ENCODE measurements at places on chromosomes 3 and 15.

- no peak for DNase-seq
Measured at GRCh38 chr3:148457886-148458285, 239.8 kb upstream of the AGTR1 start.

DNA sequence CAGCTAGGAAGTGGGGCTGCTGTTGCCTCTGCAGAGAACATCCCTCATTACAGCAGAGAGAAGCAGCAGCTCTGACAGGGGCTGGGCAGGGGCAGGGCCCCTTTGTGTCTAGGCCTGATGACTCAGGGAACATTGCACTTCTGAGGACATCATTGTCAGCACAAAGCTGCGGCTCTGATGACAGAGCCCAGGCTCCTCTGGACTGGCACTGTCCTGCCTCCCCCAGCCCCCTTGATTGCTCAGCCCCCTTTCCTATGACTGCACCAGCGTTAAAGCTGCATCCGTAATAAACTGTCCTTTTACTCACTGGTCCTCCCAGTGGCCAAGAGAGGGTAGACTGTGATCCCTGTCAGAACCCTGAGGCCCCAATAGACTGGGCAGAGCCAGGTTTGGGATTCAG lies 18.3 kb downstream of the TRH start:
- no peak for DNase-seq

GRCh38 chr15:41941644-41942415 lies 30.5 kb downstream of the EHD4 start:
- DNase-seq, result no peak

- DNase-seq, result no peak
Measured at GRCh38 chr3:56758539-56758981, 43.2 kb downstream of the ARHGEF3 start.

GRCh38 chr3:152555666-152556291 lies 279.2 kb upstream of the P2RY1 start:
- no peak for DNase-seq

- no peak for DNase-seq
Measured at GRCh38 chr3:127324913-127325628, 37.2 kb upstream of the PRR20G start.

DNA sequence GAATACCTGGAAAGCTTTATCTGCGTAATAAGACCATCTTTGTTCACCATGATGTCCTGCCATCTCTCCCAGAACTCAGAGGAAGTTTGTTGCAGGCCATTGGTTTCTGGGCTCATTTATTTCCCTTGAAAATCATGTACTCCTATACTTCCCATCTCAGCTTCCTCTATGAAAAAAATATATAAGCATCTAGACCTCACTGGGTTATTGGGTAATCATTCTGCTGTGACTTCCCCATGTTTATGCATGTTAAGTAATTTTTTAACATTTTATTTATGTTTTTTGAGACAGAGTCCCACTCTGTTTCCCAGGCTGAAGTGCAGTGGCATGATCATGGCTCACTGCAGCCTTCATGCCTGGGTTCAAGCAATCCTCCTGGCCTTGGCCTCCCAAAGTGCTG lies 184.5 kb downstream of the ZPLD1 start:
- DNase-seq, result no peak

DNA sequence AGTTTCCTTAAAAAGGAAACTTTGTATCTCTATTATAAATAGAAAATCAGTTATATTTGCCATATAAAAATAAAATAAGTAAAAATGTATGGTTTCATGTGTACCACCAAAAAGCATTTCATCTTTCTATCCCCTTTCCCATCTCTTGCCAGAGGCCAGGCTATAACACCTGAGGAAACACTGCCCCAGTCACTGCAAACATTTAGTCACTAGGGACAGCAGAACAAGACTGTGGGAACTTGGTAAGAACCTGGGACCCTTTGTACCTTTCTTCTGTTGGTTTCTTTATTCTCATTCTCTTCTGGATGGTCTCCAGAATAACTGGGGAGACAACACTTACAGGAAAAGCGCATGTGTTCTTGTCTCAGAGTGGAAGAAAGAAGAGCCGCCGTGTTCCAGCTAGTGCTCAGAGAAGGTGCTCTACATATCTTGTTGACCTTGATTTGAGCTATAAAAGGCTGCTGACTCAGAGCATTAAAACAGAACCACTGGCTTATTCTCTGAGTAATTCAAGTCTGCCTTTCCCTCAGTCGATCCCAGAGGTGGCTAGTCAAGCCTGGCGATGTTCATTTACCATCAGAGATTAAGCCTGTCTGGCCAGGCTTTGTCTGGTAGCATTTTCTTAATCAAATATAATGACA lies 361.6 kb downstream of the RBMS3 start:
- no peak for DNase-seq

GRCh38 chr15:52406601-52407000 lies 111.0 kb upstream of the MYO5C start:
- DNase-seq, result no peak

DNA sequence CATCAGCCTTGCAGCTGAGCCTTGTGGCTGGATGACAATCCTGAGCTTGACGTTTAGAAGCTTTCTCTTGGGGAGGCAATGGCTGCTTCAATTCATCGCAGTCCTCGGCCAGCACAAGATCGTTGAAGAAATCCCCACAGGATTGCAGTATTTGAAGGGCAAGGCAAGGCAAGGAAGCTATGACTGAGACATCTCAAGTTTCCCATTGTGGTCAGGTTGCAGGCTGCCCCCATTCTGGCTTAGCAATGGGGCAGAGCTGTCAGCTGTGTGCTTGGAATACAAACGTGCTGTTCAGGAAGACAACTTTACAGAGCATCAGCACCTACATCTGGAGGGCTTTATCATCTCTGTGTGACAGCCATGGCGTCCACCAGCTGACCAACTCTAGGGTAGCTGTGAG lies 275.9 kb upstream of the TBL1XR1 start:
- DNase-seq, result no peak

GRCh38 chr15:77171221-77171967 lies 100.5 kb upstream of the TSPAN3 start:
- no peak for DNase-seq

DNA sequence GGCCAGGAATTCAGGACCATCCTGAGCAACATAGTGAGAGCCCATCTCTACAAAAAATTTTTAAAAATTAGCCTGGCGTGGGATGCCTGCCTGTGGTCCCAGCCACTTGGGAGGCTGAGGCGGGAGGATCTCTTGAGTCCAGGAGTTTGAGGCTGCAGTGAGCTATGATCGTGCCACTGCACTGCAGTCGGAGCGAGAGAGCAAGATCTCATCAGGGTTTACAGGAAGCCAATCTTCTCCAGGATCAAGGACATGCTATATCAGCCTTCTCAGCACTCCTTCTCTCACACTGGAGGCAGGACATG lies 451 bp upstream of the STOML1 start:
- no peak for DNase-seq

DNA sequence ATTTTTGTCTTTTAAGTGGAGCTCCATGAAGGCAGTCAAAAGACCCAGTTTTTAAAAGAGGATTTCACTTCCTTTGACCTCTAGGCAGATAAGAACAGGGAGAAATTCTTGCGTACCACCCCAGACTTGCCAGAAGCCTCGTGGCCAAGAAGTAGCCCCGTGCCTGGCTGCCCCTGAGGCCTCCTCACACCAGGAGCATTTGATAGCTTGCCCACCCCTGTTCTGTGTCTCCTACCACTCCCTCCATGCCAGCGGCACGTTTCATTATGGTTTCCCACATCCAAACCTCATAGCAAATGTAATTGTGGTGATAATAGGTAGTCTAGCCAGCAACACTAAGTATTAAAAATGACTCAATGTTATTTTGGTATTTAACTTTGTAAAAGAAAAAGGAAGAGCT lies 107.7 kb downstream of the GHSR start:
- no peak for DNase-seq

DNA sequence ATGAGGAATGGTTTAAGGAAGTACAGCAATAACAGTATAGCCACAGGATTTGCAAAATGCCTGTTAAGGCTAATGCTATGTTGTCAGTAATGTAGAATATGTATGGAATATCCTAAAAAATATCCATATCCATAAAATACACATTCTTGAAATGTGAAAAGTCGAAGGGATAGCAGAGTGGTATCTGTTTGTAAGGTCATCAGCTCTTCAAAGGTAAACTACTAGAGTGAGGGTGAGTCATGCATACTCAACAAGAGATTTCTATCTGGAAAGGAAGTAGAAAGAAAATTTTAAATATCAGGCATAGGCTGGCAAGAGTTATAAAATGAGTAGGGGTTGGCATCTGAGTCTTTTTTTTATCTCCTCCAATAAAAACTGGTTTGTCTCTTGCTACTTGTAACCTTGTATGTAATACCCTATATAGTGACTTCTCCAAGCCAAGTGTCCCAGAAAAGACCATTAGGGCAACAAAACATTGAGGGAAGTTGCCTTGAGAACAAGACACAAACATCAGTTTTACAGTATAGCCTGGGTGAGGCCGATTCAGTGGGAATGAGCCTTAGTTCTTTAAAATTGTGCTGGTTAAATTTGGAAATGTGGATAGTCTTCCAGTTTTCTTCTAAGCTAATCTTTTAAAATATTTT lies 103.1 kb downstream of the SPATA16 start:
- no peak for DNase-seq

- DNase-seq, result no peak
Measured at GRCh38 chr15:40287505-40287904, 4.6 kb upstream of the ANKRD63 start.

DNA sequence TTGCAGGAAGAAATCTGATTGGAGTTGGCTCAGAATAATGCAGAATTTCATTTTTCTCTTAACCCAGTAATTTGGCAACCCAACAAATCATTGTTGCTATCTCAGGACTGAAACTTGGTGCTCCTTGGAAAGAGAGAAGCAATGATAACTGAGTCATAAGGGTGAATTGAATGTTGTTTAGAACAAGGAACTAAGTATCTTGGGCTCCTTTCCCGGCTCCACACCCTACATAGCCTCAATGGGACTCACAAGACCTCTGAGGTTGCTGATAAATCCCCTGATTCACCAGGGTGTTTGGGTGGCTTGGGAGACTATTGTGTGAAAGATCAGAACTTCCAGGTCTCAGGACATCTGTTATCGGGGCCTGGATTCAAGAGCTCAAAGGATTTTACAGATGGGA lies 7.8 kb upstream of the RAB8B start:
- DNase-seq, result no peak

- DNase-seq, result no peak
Measured at GRCh38 chr3:145190138-145190537, 970.8 kb downstream of the PLOD2 start.

GRCh38 chr15:80404761-80405553 lies 775 bp downstream of the ARNT2 start:
- DNase-seq, result no peak

DNA sequence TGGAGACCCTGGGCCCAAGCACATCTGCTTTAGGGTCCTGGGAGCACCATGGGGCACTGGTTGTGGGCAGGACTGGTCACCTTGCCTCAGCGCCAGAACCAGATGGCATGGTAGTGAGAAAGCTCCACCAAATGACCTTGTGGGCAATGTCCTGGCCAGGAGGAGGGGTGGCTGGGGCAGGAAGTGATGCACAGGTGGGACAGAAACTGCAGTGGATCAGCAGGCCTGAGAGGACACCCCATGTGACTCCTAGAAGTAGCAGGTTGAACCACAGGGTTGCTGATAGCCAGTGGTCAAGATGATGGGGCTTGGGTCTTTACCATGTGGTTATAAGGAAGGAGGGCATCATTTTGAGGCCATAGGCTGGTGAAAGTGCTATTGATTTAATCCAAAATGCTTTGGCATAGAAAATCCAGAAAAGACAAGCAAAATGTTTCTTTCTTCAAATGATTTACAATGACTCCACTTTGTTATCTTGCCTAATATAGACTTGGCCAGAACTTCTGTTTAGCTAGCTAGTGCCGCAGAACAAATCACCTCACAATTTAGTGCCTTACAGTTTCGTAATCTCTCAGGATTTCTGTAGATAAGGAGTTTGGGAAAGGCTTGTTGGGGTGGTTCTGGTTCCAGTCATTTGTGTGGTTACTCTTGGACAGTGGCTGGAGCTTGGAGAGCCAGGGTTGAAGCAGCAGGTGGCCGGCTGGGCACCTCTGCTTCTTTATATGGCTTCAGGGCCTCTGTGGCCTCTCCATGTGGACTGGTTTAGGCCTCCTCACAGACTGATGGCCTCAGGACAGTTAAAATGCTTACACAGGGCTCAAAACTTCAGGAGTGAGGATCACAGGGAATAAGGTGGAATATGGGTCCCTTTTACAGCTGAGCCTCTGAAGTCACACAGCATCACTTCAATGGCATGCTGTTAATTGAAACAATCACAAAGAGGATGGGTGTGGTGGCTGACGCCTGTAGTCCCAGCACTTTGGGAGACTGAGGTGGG lies 27.5 kb downstream of the TMEM158 start:
- no peak for DNase-seq

- DNase-seq, result no peak
Measured at GRCh38 chr3:72896996-72897757, 9.3 kb downstream of the GXYLT2 start.

GRCh38 chr3:196220991-196221390 lies 4.7 kb downstream of the SLC51A start:
- DNase-seq, result no peak

DNA sequence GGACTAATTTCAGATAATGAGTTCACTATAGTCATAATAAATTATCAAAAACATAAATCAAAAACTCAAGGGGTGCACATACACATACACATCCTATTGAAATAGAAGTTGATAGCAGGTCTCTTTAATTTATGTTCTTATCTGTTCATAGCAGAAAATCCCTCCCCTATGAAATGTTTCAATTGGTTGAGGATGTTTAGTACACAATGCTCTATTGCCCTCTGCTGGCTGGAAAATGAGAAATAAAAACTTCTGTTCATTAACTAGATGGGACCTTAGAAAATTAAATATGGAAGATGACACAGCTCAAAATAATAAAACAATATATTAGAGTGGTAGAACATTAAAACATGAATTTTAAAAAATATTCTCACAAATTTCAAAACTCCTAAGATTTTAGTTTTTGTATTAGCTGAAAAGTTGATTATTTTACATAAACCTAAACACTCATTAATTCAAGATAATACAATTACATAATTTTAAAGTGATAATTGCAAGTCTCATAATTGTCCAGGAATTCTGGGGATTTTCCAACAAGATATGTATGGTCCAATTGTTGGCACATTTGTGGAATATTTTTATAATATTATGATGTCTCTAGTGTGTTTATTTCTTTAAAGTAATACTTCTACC lies 735.0 kb downstream of the ROBO1 start:
- no peak for DNase-seq

- DNase-seq, result no peak
Measured at GRCh38 chr3:146560678-146561077, 16.3 kb upstream of the PLSCR1 start.

DNA sequence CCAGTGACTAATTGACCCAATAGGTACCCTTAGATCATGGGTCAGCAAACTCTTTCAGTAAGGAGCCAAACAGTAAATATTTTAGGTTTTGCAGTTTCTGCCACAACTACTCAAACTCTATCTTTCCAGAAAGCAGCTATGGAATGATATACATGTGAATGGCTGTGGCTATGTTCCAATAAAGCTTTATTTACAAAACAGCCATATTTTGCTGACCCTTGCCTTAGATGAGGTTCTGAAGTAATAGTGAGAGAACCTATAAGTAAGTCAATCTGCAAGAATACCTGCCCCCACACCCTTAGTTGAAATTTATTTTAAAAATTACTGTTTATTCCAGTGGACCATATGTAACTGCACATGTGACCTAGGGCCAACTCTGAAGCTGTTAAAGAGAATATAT lies 134.0 kb downstream of the CMSS1 start:
- DNase-seq, result no peak

- no peak for DNase-seq
Measured at GRCh38 chr3:55873523-55874254, 386.6 kb upstream of the WNT5A start.

GRCh38 chr3:54891540-54891897 lies 36.3 kb downstream of the LRTM1 start:
- no peak for DNase-seq

GRCh38 chr3:126917232-126917804 lies 65.6 kb upstream of the PLXNA1 start:
- no peak for DNase-seq

All from activated B cell treated with CpG ODN at 0.5 μM for 24 hours (primary cell).